ENCODE measurements at places on chromosomes 11 and 22. TPM values are rescaled to one million over a fixed set of nuclear protein-coding genes. Genes with fewer than 3 reads are reported as not detected.

DNA sequence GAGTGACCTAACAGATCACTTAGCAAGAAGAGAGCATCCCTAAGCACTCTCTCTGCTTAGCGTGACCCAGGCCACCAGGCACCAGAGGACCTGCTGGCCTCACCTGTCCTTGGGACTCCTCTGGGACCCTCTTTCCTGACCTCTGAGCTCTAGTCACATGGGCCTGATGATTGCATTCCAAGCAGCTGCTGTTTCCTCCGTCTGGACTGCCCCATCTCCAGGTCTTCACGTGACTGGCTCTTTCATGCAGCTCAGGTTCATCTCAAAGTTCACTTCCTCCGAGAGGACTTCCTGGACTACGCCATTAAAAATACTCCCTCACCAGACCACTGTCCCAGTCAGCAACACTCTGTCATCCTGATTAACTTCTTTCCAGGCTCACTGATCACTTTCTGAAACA, 2.9 kb downstream of the MMP20 start:
- DNase-seq: peak; percentile 72

NARS2 gene
- 8.4 TPM for polyA plus RNA-seq

GRCh38 chr11:34348096-34348495, 9.7 kb downstream of the ABTB2 start:
- DNase-seq: no peak

IL10RA gene
- 4.3 TPM for polyA plus RNA-seq

GRCh38 chr22:41949297-41949965, 2.5 kb upstream of the CENPM start:
- DNase-seq: no peak

All from small intestine (tissue), 16 donors.